ENCODE measurements at places on chromosomes 5 and 9.
A peak's percentile ranks its signal among the peaks of the same experiment; 100 is the strongest.

GRCh38 chr9:125752070-125752628, 5.0 kb downstream of the PBX3 start:
- no peak for DNase-seq

- DNase-seq, result no peak
Observed at GRCh38 chr5:88666761-88667495, 216.1 kb downstream of the MEF2C start.

DNA sequence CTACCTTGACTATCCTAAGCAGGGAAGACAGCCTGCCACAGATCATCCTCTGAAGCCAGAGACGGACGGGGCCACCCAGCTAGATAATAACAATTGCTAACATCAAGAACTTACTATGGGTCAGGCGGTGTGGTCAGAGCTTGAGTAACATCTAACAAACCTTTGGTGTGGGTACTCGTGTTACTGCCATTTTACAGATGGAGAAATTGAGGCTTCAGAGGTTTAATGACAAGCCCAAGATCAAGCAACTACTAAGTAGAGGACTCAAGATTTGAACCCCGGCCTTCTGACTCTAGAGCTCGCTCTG, 16.7 kb upstream of the ARSI start:
- DNase-seq, result no peak

GRCh38 chr9:125982798-125983406, 235.7 kb downstream of the PBX3 start:
- DNase-seq, result no peak

DNA sequence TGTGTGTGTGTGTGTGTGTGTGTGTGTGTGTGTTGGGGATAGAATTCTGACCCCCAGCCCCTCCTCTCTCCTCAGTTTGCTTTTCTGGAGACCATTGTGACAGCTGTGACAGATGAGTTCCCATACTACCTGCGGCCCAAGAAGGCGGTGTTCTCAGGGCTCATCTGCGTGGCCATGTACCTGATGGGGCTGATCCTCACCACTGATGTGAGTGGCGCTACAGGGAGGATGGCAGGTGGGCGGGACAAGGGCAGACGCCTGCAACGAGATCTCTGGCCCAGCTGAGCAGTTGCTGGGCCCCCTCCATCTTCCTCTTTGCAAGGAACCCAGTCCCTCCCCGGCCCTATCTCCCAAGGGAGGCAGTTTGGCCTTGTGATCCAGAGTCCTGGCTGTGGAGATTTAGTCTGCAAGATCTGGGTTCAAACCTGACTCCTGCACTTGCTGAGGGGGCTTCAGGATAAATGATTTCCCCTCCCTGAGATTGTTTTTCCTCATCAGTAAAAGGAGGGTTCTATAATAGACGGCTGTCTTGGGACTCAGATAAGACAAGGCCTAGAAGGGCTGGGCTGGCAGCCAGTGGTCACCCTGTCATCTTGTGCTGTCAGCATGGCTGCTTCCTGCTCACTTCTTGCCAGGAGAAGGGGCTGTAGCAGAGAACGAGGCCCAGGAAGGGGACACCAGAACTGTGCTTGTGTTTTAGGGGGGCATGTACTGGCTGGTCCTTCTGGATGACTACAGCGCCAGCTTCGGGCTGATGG, 14.1 kb downstream of the SLC6A7 start:
- no peak for DNase-seq

DNA sequence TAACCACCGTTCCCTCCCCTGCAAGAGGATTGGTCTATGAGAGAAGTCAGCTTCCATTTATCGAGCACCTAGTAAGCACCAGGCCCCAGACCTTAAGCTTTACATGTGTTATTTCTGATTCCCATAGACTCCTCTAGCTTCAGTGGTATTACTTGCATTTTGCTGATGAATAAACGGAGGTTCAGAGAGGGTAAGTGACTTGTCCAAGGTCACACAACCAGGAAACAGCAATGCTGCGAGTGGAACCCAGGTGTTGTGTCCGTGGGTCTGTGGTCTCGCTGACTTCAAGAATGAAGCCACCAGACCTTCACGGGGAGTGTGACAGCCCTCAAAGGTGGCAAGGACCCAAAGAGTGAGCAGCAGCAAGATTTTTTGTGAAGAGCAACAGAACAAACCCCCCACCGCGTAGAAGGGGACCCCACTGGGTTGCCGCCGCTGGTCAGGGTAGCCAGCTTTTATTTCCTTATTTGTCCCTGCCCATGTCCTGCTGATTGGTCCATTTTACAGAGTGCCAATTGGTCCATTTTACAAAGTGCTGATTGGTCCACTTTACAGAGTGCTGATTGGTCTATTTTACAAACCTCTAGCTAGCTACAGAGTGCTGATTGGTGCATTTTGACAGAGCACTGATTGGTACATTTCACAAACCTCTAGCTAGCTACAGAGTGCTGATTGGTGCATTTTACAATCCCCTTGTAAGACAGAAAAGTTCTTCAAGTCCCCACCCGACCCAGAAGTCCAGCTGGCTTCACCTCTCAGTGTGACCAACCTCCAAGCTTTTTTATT, 29.1 kb upstream of the KCNIP1 start:
- no peak for DNase-seq

- DNase-seq, result no peak
Observed at GRCh38 chr5:35060236-35060635, 12.5 kb upstream of the AGXT2 start.

DNA sequence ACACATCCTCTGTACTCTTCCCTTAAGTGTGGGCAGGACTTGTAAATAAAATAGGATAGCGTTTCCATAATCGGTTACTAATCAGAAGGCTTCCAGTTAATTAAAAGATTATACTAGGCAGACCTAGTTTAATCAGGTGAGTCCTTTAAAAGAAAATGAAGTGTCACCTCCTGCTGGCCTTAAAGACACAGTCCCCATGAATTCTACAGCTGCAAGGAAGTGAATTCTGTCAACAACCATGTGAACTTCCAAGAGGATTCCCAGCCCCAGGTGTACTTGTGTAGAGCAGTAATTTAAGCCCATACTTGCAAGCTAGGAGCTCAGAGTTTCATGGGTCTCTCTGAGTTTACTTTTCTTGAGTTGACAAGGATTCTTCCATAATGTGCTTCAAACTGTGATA, 918.3 kb downstream of the DTWD2 start:
- no peak for DNase-seq

DNA sequence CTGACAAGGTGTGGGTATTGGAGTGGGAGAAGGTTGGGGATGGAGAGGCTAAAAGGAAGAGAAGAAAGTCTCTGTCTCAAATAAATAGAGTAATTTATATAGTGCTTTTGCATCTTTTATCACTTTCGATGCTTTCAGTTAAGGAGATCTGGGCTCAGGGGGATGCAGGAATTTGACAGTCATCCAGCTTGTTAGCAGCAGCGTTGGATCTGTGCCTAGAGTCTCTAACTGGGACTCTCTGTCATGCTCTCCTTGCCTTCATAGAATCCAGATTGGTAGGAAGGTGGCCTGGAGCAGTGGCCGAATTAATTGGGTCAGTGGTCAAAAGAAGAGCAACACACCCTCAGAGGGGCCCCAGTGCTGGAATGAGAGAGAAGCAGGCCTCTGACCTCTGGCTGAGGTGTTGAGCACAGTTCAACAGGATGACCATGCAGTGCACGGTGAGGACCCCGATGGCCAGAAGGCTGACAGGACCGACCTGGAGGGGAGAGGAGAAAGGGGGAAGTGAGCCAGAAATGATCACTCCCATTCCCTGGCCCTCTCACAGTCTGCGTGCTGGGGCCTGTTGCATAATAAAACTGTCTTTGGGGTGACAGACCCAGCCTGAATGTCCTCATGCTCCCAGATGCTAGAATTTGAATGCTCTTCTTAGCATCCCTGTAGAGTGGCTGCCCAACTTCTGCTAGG, 7.6 kb downstream of the SLC36A3 start:
- DNase-seq, result no peak

- DNase-seq, result peak; percentile 44
Observed at GRCh38 chr5:80255431-80255810, 427 bp downstream of the SERINC5 start.

DNA sequence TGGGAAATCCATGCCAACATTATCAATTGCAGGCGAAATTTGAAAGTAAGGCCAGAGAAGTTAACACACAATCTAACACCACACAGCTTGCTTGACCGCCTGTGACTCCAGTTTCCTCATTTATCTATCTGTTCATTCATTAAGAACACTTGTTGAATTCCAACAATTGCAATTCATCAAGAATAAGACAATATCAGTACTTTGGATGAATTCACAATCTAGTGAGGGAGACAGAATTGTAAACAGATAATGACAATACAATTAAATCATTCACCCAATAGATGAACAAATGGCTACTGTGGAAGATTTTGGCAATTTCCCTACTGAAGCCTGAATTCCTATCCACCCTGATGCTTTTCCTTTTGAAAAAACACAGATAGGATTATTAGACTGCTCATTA, 181.6 kb downstream of the TRIM36 start:
- no peak for DNase-seq

DNA sequence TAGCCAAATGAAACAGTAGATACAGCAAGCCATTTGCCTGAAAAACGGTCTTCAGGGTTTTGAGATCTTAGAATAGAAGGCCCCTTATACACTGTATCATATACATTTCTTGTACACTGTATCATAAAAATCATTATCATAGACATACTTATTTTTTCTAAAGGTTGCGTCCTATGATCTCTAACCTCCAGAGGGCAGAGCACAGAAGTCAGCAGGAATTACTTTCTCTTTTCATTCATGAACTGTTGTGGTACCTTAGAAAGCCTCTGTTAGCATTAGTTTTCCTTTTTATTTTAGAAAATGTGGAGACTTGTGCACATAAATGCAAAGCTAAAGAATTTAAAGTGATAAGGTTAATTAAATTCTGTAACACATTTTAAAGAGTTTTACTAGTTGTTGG, 115.4 kb downstream of the OXCT1 start:
- DNase-seq, result no peak

DNA sequence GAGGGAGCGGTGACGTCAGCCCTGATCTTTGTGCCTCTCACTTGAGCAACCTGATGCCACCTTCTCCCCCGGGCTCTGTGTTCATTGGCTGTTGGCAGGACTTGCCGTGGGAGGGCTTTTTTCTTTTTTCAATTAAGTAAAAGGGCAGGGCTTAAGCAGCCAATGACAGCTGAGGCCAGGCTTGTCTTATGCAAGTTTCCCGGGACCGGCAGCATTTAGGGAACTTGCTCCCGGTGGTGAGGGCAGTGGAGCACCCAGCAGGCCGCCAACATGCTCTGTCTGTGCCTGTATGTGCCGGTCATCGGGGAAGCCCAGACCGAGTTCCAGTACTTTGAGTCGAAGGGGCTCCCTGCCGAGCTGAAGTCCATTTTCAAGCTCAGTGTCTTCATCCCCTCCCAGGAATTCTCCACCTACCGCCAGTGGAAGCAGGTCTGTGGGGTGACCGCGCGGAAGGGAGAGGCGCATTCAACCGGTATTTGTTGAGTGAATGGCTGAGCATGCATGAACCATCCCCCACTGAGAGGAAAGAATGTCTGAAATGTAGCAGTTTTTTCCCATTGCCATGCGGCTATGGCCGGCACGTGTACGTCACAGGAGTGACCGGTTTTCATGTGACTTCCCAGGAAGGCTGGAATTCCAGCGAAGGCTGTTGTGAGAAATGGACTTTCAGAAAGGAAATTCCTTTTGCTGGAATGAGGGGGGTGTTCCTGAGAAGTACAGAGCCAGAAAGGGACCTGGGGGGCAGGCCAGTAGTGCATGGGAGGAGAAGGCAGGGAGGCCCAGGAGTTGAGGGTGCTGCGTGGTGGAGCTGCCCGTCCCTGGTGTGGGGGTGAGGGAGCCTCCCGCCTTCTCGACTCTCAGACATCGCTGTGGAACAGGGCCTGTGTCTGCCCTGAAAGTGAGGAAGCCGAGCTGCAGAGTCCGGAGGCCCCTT, 29.0 kb downstream of the PTGES2 start:
- DNase-seq, result peak; percentile 96

DNA sequence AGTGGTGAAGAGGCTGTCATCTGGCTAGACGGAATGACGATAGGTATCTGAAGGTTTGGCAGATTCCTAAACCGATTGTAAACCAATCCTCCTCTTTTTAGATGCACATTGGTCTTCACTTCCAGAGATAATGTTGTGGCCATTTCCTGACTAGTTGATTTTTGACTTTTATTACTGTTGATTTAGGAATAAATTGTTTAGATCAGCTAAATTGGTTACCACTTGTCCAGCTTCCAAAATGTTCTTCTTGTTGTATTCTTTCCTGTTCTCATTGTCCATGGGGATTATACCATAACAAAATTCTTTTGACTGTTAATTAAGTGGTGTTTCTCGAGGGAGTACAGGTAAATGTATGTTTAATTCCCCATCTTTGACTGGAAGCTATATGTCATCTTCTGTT, 119.7 kb downstream of the MACROH2A1 start:
- no peak for DNase-seq

- peak; percentile 39 for DNase-seq
Observed at GRCh38 chr5:27124590-27124989, 86.2 kb upstream of the CDH9 start.

GRCh38 chr9:126058591-126058990, 268.0 kb upstream of the MVB12B start:
- no peak for DNase-seq

DNA sequence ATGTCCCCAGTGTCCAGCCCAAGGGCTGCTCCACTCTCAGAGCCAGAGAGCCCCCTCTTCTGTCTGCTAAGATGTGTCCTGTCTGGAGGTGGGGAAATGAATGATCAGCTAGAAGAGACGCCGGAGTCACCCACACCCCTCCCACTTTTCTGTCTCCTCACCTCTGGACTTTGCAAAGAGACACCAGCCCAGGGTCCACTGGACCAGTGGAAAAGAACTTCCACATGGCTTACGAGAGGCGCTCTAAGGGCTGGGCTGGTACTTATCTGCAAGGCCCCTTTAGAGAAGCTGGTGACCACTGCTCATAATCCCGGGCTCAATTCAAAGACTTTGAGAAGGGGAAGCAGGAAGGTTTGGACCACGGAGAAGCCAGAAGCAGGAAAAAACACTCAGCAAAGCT, 9.2 kb downstream of the NR5A1 start:
- no peak for DNase-seq

All from fibroblast of upper back skin (primary cell).